ENCODE measurements at places on chromosomes 7 and 10. TPM values are rescaled to one million over a fixed set of nuclear protein-coding genes. Genes with fewer than 3 reads are reported as not detected.

Gene CPA4
- total RNA-seq, result 4.1 TPM

Gene ANKRD30A
- not detected for total RNA-seq

DNA sequence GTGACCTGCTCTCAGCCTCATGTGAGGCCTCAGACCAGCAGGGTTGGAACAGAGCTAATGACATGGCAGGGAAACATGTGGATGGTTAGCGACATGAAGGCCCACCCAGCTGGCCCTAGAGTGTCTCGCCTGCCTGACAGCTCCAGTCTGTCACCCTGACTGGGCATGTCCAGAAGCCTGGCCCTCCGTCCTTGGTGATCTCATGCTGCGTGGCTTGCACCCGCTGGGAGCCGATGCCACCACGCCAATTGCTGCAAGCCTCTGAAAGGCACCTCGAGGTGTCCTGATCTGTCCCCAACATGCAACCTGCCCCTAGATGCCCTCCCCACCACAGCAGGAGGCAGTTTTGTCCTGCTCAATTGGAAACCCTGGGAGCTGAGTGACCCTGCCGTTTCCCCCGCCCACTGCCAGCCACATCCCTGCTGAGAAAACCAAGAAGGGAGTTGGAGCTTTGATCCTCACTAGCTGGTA, 27.8 kb upstream of the RET start:
- peaks cover 2% of the 10 kb centered on the region for H3K4me1 ChIP-seq
- H3K36me3 ChIP-seq, result no peaks in the 10 kb centered on the region
- no peak overlapping the region for H3K4me3 ChIP-seq
- H3K27ac ChIP-seq, result no peak overlapping the region
- H3K27me3 ChIP-seq, result peaks cover 30% of the 10 kb centered on the region

GRCh38 chr10:90939116-90939515, 18.2 kb upstream of the ANKRD1 start:
- no peak for DNase-seq
- no peaks in the 10 kb centered on the region for H3K36me3 ChIP-seq
- no peak overlapping the region for H3K4me3 ChIP-seq

- H3K4me3 ChIP-seq, result no peak overlapping the region
- no peaks in the 10 kb centered on the region for H3K4me1 ChIP-seq
- H3K36me3 ChIP-seq, result no peaks in the 10 kb centered on the region
- DNase-seq, result no peak
Measured at GRCh38 chr10:127532659-127533058, 16.4 kb upstream of the NPS start.

GRCh38 chr7:69596723-69597277, 1.5 kb upstream of the AUTS2 start:
- no peak for DNase-seq
- peak overlapping the region; percentile 70 for H3K4me3 ChIP-seq
- peak overlapping the region; percentile 33 for H3K27ac ChIP-seq
- no peaks in the 10 kb centered on the region for H3K36me3 ChIP-seq
- peaks cover 9% of the 10 kb centered on the region for H3K4me1 ChIP-seq
- H3K27me3 ChIP-seq, result peaks cover 13% of the 10 kb centered on the region

Data from mesothelial cell of epicardium (in vitro differentiated cells).